ENCODE measurements at places on chromosomes 4 and X.

DNA sequence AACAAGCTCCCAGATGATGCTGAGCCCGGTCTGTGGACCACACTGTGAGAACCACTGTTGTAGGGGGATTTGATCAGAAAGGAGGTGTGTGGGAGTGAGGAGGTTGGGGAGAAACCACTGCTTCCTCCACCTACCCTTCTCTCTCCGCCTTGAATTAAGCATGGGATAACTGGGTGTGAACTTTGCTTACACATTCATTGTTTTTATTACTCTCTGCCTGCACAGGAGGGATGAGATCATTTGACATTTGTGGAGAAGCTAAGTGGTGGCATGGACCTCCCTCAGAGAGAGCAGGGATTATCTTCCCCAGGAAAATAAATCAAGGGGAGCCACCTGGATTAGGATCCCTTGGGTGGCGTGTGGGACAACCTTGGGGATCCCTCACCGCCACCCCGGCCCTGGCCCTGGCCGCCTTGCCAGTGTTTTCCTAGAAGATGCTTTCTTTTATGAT lies 212.1 kb upstream of the ATP6AP2 start:
- H3K27me3 ChIP-seq = no peaks in the 10 kb centered on the region
- DNase-seq = no peak
- H3K27ac ChIP-seq = no peak overlapping the region
- H3K4me1 ChIP-seq = peaks cover 3% of the 10 kb centered on the region
- no peaks in the 10 kb centered on the region for H3K36me3 ChIP-seq
- H3K4me3 ChIP-seq = no peak overlapping the region

DNA sequence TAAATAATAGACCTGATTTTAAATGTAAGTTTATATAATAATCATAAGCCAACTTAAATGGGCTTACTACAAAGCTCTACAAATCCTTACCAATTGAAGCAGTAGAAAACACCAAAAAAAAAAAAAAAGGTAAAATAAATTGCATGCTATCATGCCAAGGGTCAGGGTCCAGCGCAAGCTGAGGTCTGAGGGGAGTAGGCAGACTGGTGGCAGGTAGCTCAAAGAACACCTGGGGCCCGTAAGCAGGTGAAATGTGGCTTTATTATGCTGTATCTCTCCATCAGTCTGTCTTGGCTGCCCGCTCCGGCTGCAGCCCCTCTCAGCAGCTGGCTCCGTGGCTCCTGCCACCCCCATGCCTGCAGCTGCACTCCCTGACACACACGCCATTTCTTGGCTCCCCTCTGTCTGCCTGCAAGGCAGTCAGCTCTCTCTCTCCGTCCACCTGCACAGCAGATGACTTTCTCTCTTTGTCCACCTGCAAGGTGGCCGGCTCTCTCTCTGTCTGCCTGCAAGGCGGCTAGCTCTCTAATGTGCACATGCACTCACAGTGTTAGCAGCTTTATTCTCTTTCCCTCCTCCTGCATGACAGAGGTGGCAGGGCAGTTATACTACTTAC lies 209.4 kb upstream of the UGT8 start:
- H3K4me3 ChIP-seq = no peak overlapping the region
- DNase-seq = no peak
- H3K4me1 ChIP-seq = peaks cover 3% of the 10 kb centered on the region

- H3K4me1 ChIP-seq = peaks cover 7% of the 10 kb centered on the region
- H3K27ac ChIP-seq = peak overlapping the region; percentile 90
- H3K27me3 ChIP-seq = no peaks in the 10 kb centered on the region
- no peaks in the 10 kb centered on the region for H3K36me3 ChIP-seq
- H3K4me3 ChIP-seq = peak overlapping the region; percentile 93
These were observed 852 bp downstream of the MAGEH1 start for GRCh38 chrX:55452833-55453124.

GRCh38 chrX:142076633-142077032 lies 128.5 kb downstream of the MAGEC2 start:
- no peak overlapping the region for H3K4me3 ChIP-seq
- no peaks in the 10 kb centered on the region for H3K4me1 ChIP-seq
- no peak for DNase-seq
- no peak overlapping the region for H3K27ac ChIP-seq
- no peaks in the 10 kb centered on the region for H3K36me3 ChIP-seq

GRCh38 chr4:10161840-10162239 lies 45.2 kb upstream of the WDR1 start:
- no peak overlapping the region for H3K4me3 ChIP-seq
- H3K27me3 ChIP-seq = no peaks in the 10 kb centered on the region
- DNase-seq = peak; percentile 12
- peaks cover 24% of the 10 kb centered on the region for H3K4me1 ChIP-seq
- no peak overlapping the region for H3K27ac ChIP-seq
- H3K36me3 ChIP-seq = no peaks in the 10 kb centered on the region

DNA sequence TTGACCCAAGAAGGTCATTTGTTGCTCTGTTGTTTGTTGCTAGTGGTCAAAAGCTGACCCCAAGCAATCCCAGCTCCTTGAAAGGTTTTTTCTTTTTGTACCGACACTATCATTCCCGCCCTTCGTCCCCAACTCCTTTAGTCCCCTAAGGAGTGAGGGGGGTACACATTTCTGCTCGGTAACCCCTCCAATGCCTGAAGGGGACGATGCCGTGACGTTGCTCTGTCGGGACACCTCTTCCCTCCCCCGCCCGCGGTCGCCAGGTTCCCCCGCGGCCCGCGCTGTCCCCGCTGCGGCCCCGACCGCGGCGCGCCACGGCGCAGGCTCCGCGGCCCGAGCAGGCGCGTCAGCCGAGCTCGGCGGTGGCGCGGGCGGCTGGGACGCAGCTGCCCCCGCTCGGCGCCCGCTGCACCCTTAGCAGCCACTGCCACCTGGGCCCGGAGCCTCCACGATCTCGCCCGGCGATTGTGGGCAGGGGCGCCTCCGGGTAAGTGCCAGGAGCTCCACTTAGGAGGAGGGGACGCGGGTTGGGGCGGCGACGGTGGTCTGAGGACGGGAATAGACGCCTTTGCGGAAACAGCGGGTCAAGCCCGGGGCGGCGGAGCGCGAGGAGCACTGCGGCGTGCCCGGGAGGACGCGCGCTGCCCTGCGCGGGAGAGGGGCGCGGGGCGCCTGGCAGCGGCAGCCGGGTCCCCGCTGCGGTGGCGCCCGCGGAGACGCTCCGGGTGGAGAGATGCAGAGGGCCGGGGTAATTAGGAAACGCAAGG lies at the start of gene GLRB:
Gene GLRB (plus strand): TSS at position 340 of the 767 bp plus-strand sequence. CDS start 1,875 bp downstream, outside the sequence.
- H3K36me3 ChIP-seq = no peaks in the 10 kb centered on the region
- H3K4me1 ChIP-seq = no peaks in the 10 kb centered on the region
- no peak for DNase-seq
- no peak within 1 kb of the TSS for H3K27ac ChIP-seq

DNA sequence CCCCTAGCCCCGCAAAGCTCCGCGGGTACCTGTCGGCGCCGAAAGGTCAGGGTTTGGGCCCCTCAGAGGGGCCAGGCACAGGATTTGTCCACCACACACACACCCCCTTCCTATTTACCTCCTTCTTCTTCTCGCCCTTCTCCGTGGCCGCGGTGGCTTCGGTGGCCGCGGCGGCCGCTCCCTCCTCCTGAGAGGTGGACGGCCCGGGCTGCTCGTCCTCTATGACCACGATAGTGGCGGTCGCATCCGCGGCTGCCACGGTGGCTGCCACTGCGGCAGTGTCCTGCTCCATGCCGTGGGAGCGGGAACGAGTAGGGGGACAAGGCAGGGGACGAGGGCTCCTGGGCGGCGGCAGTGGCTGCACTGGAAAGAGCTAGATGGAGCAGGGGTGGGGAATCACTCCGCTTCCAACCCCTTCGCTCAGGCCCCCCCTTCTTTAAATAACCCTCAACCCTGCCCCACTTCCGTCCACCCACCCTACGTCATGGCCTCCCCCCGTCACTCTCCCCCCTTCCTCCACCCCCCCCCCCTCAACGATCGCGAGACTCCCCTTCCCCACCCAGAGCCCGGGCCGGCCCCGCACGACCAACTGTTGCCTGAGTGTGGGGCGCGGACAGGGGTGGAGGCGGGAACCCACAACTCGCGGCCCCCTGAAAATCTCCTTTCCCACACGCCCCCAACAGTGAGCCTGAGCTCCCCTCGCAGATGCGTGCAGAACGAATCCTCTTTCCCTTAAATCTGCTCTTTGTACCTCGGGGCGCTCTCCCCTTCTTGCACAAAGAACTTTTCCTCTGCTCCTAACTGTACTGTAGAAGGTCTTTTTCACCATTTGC lies at the start of gene SMARCA1:
Gene SMARCA1 (minus strand): TSS at position 412 of the 833 bp plus-strand sequence. CDS start 120 bp downstream, at position 292.
- peaks cover 11% of the 10 kb centered on the region for H3K27me3 ChIP-seq
- peaks cover 8% of the 10 kb centered on the region for H3K4me1 ChIP-seq
- H3K27ac ChIP-seq = no peak within 1 kb of the TSS
- DNase-seq = no peak
- H3K4me3 ChIP-seq = peak within 1 kb of the TSS; percentile 76
- no peaks in the 10 kb centered on the region for H3K36me3 ChIP-seq

DNA sequence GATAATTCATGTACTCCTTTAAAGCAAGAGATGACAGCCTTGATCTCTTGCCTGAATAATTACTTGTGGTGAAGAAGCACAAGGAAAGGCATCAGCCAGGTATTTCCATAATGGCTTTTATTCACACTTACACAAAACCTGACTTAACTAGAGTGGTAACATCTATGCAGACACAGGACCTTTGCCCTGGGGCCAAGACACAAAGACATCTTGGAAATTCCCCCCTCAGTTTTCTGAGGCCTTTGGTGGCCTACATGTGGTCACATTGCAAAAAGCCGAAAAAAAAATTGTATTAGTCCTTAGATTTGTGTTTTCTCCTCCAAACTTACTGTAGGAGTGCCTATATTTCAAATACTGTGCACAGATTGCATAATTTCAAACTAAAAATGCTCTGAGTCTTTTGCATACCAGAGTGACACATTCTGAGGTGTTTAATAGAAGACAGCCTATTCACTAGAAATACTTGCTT lies 172.4 kb downstream of the PDGFC start:
- no peak overlapping the region for H3K4me3 ChIP-seq
- H3K27ac ChIP-seq = no peak overlapping the region
- no peaks in the 10 kb centered on the region for H3K4me1 ChIP-seq
- H3K36me3 ChIP-seq = no peaks in the 10 kb centered on the region
- no peak for DNase-seq

DNA sequence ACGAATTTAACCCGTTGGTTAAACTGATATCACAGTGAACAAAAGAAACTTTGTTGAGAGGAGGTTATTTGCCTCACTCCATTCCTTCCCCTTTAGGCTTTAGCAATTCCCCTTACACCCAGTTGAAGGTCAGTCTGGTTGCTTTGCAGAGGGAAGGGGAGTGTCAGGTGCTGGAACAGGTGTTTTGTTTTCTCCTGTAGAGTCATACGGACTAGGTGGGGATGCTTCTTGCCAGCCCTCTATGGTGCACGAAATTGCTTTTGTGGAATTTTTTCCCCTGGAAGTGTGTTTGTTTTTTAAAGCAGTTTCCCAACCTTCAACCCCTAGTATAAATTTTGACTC lies 33.1 kb downstream of the DLG3 start:
- H3K36me3 ChIP-seq = no peaks in the 10 kb centered on the region
- H3K27me3 ChIP-seq = no peaks in the 10 kb centered on the region
- H3K4me1 ChIP-seq = peaks cover 10% of the 10 kb centered on the region
- H3K27ac ChIP-seq = no peak overlapping the region
- DNase-seq = no peak
- H3K4me3 ChIP-seq = no peak overlapping the region

DNA sequence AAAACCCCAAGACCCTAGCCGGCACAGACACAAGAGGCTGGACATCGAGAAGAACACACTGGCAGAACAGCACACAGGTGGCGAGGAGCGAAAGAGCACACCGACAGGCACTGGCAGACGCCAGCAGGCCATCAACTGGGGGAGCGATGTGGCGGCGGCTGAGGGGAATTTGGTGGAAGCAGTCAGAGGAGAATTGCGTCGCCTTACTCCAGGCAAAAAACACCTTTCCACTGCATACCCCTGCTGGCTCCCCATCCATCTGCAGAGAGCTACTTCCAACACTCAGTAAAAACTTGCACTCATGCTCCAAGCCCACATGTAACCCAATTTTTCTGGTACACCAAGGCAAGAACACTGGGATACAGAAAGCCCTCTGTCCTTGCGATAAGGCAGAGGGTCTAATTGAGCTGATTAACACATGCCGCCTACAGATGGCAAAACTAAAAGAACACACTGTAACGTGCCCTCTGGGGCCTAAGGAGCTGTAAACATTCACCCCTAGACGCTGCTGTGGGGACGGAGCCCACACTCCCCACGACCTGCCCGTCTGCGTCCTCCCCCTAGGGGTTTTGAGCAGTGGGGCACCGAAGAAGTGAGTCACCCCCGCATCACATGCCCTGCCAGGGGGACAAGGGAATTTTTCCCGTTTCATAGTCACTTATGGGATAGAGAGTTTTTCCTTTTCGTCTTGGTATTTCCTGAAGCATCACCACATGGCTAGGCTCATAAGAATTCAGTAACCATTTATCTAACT lies 262.3 kb downstream of the KCTD8 start:
- no peak overlapping the region for H3K27ac ChIP-seq
- H3K4me1 ChIP-seq = no peaks in the 10 kb centered on the region
- no peaks in the 10 kb centered on the region for H3K36me3 ChIP-seq

DNA sequence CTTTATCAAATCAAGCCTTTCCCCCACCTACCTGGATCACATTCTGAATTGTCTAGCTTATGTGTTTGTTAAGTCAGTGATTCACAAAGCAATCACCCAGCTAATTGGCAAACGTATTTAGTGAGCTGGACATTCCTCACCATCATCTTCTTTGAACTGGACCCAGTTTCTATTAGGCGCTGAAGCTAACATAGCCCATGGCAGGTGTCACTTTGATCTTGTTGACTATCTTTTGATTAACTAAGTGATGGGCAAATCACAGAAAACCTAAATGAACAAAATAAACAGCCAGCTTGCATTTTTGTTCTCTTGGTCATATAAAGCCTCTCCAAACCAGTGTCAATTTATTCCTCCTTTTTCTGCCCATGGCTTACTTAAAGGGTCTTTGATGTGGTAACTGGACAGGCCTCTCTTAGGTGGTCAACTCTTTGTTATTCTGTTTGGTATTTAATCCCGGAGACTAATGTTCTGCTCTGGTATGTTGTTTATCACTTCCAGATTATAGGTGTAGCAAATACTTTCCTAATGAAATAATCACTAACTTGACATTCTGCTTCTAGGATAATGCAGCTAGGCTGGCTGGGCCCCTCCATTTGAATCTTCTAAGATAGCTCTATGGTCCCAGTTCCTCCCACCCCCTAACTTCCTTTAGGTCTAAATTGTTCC lies 105.3 kb upstream of the SMIM10 start:
- H3K36me3 ChIP-seq = no peaks in the 10 kb centered on the region
- H3K4me1 ChIP-seq = peaks cover 2% of the 10 kb centered on the region
- no peak for DNase-seq
- H3K27ac ChIP-seq = no peak overlapping the region
- no peak overlapping the region for H3K4me3 ChIP-seq

GRCh38 chrX:103607364-103608305 lies at the start of gene TCEAL3:
Gene TCEAL3, plus strand, starts transcription at chrX:103607963. Its CDS starts 1,102 bp downstream, at chrX:103609065.
- peak within 1 kb of the TSS; percentile 76 for H3K4me3 ChIP-seq
- H3K27me3 ChIP-seq = peaks cover 5% of the 10 kb centered on the region
- peaks cover 2% of the 10 kb centered on the region for H3K36me3 ChIP-seq
- H3K27ac ChIP-seq = peak within 1 kb of the TSS; percentile 42
- DNase-seq = peak; percentile 26
